Naive thymus-derived CD4-positive, alpha-beta T cell (primary cell): ENCODE measurements at places on chromosomes 5 and 9. TPM values are rescaled to one million over a fixed set of nuclear protein-coding genes. Genes with fewer than 3 reads are reported as not detected.

The ANKRD18A gene
- total RNA-seq, result 6.6 TPM

The RGMB gene
- total RNA-seq, result 18.7 TPM

The RHOBTB3 gene
- 1.1 TPM for total RNA-seq

The IFNA13 gene
- total RNA-seq, result not detected

The LCN15 gene
- not detected for total RNA-seq

The CDH12 gene
- total RNA-seq, result not detected

The IFNA2 gene
- total RNA-seq, result not detected

The CCNO gene
- 0.20 TPM in 1 of 2 replicates, not detected in the other for total RNA-seq

The STING1 gene
- total RNA-seq, result 130 TPM

The GFI1B gene
- not detected for total RNA-seq
